ENCODE measurements at places on chromosomes 16 and 17.

- no peak for DNase-seq
Measured at GRCh38 chr17:65433592-65433991, 127.9 kb downstream of the AXIN2 start.

DNA sequence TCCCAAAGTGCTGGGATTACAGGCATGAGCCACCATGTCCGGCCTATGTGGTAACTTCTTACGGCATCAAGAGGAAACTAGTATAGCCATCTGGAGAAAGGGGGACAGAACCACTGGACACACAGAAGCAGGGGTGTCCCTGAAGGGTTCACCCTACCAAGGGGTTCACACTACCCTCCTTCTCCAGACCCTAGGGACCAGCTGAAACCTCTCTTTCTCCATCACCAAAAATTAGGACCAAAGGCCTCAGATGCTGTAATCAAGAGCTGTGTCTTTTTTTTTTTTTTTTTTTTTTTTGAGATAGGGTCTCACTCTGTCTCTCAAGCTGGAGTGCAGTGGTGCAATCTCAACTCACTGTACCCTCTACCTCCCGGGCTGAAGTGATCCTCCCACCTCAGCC is 33.2 kb downstream of the ZFHX3 start:
- DNase-seq = no peak

DNA sequence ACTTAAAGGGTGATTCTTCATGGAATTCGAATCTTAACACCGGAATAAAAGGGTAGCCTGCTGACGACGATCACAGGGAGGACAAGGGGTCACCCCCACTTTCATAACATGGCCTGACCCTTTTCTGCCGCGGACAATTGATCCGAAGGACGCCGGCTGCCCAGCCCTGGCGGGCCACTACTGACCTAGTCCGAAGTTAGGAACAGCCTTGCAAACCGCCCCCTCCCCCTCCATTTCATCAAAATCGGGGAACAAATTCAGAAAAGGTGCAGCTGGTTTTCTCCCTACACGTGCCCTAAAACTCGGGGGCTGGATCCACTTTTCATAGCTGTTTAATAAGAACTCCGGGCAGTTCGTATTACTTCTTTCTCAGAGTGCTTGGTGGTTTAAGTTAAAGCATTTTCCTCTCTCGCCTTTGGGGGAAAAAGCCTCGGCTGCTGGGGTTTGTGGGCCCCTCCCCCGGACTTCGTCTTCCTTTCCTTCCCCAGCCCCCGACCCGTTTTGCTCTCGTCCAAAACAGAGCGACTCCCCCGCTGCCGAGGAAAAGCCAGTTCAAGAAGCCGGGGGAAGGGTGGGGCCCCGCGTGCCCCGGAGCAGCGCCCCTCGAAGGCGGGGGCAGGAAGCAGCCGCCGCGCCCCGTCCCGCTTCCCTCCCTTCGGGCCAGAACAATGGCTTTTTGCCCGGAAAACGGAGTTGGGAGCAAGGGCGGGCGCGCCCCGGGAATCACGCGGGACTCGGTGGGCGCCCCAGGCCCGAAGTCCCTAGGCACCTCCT is 641 bp upstream of the CBX2 start:
- DNase-seq = peak; percentile 45

DNA sequence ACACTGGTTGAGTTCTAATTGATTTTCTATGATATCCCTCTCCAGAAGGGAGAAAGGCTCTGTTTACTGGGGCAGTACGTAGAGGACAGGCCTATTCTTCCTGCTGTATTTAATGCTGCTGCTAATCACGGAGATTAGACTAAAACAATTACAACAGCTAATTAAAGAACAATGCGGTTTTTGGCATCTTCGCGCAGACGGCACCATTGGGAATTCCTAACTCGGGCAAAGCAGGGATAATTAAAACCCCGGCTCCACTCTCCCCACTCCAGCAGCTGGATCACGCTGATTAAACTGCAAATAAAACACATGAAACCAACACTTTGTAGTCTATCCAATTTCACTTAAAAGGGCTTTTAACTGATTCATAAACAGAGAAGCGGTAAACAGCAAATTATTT is 147.6 kb downstream of the XYLT1 start:
- no peak for DNase-seq

GRCh38 chr17:69928611-69929010 is 146.4 kb upstream of the KCNJ16 start:
- no peak for DNase-seq

DNA sequence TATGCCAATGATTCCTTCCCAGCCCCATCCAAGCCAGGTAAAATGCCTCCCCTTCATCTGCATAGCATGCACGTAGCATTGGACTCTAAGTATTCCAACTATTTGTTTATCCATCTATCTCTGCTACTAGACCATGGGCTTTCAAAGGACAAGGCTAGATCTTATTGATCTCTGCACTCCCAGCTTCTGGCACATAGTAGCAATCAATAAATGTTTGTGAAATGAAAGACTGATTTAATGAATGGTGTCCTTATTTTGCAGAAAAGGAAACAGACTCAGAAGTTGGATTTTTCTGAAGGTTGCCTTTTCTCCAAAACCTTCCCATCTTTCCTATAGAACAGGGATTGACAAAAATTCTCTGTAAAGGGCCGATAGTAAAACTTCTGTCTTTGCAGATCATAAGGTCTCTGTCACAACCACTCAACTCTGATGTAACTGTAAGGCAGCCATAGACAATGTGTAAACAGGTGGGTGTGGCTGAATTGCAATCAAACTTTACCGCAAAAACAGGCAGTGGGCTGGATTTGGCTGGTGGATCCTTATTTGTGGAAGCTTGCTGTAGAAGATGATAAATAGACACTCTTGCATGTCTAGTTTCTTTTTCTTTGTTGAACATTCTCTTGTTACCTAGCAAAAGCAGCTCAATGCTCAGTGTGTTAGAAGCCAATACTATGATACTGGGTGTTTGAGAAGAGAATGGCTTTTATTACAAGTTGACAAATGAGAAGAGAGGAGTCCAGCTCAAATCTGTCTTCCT is 7.6 kb upstream of the CMTR2 start:
- no peak for DNase-seq

- DNase-seq = no peak
Measured at GRCh38 chr17:7967751-7968150, 34.7 kb upstream of the GUCY2D start.

DNA sequence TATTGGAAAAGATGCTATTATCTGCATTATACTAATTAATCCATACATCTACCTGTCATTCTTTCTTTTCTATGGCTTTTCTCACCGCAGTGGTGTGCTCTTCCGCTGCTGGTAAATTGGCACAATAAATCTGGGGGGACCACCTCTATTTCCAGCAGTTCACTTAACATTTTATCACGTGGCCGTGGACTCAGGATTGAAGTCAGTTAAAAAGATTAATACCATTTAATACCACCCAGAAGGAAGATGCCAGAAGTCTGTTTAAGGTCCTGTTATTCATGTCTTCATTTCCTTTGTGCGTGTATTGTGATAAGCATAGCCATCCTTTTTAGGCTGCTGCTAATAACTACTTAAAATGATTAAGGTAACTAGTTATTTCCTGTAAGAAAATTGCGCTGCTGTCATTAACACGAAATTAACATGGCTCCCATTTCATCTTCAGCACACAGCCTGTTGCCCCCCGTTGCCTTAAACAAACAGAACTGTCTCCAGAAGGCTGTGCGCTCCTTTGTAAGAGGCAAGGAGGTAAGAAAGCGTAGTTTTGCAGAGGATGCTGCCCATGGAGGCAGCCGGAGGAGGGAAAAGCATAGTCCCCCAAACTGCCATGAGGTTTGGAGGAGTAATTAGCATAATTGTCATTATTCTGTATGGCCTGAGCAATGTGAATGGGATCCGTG is 414.4 kb downstream of the UTP18 start:
- no peak for DNase-seq

DNA sequence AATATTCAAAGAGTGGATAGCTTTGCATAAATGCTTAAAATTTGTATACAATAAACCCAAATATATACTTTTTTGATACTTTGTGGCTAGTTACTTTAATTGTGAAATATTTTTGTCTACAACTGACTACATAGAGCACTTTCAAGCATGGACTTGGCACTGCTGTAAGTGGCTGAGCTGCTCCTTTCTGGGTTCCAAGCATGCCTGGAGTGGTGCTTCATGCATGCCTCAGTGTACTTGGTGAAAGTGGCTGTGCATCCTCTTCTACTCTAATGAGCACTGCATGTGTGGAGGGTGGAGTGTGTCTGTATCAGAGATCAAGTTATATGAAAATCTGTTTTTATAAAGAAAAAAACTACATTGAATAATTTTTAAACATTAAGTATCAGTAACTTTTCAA is 94.1 kb downstream of the OMG start:
- no peak for DNase-seq

- DNase-seq = no peak
Measured at GRCh38 chr16:19033761-19034160, 33.7 kb upstream of the COQ7 start.

DNA sequence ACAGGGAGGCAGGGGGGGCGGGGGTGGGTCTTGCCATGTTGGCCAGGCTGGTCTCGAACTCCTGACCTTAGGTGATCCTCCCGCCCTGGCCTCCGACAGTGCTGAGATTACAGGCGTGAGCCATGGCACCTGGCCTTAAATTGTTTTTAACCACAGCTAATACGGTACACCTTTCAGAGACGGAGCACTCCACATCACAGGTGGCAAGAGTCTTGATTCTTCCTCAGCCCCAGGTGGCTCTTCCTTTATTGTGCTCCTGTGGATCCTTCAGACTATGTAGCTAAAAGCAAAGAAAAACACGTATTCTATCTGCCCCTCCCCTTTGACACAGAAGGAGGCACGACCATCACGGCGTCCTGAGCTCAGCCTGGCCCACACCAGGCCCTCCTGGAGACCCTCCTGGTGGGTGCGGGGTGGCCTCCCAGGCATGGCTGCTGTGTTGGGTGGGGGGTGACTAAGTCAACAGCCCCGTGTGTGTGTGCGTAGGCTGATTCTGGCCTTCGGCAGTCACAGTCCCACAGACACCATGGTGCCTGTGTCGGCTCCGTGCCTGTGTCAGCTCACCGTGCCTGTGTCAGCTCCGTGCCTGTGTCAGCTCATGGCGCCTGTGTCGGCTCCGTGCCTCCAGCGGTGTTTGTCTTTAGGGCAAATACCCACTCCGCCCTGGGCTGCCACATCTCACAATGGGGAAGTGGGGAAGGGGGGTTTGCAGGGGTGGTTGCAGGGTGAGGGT is 10.8 kb upstream of the SECTM1 start:
- no peak for DNase-seq

- no peak for DNase-seq
Measured at GRCh38 chr17:50590946-50591737, 30.6 kb downstream of the CACNA1G start.
